ENCODE measurements at places on chromosomes 12 and 14. TPM values are rescaled to one million over a fixed set of nuclear protein-coding genes. Genes with fewer than 3 reads are reported as not detected.

DNA sequence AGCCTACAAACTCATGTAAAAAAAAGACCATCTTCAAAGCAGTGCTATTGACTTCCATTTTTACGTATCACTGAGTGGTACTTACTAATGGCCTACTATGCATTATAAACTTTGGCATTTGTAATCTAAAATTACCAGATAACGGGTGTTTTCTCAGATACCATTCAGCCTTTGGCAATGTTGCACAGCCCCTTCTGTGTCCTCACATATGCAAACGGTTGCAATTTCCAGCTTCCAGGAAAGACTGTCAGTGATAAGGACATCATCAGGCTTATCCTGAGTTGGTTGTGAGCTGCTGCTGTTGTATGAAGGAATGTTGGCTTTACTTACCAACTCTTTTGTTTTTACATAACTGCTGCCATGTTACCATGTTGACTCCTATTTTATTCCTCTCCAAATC, 1.6 kb upstream of the SLC6A13 start:
- DNase-seq: no peak
- H3K4me3 ChIP-seq: no peak overlapping the region
- H3K27me3 ChIP-seq: peaks cover 12% of the 10 kb centered on the region
- H3K27ac ChIP-seq: no peak overlapping the region
- H3K4me1 ChIP-seq: peaks cover 7% of the 10 kb centered on the region

DNA sequence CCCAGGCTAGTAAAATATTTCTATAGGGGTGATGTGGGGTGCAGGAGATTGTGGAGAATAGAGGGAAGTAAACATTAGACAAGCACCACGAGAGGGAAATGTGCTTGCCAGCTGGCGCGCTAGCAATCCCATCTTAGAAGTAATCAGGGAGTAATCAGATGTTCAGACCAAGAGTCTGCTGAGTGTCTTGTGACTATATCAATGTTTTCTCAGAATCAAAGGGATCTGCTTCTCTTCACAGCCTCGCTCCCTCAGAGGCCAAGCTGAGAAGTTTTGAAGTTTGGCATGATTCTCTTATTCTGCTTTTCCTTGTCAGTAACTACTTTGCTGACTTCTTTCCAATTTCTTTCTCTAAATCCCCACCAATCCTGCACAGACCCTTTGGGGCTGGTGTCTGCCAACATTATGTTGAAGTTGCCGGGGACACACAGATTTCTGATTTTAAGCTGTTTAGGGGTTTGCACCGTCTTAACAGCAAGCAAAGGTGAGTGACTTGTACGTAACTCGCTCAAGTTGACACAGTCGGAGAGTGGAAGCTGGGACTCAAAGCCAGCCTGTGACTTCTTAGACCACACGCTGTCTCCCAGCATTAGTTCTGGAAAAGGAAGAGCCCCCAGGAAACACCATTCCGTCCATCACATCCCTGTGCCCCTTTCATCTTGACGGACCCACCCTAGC, 22.0 kb upstream of the TSPAN9 start:
- H3K4me3 ChIP-seq: no peak overlapping the region
- no peak for DNase-seq
- peaks cover 12% of the 10 kb centered on the region for H3K27me3 ChIP-seq
- H3K36me3 ChIP-seq: no peaks in the 10 kb centered on the region

DNA sequence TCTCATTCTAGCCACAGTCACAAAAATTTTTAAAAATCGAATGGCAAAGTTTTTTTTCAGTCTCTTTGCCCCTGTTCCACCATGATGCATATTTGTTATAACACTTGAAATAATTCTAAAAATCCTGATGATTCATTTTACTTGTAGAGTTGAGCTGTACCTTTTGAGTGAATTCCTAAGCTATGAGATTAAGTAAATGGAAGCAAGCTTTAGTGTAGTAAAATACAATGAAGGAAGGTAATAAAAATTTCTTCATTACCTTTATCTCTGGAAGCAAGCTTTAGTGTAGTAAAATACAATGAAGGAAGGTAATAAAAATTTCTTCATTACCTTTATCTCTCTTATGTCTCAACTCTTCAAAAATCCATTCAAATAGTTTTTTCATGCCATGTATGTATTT, 46.1 kb downstream of the TMTC3 start:
- no peaks in the 10 kb centered on the region for H3K27me3 ChIP-seq
- peaks cover 6% of the 10 kb centered on the region for H3K36me3 ChIP-seq
- H3K27ac ChIP-seq: no peak overlapping the region
- H3K4me1 ChIP-seq: no peaks in the 10 kb centered on the region

- no peaks in the 10 kb centered on the region for H3K27me3 ChIP-seq
- DNase-seq: no peak
- H3K4me1 ChIP-seq: no peaks in the 10 kb centered on the region
- H3K36me3 ChIP-seq: no peaks in the 10 kb centered on the region
Observed at GRCh38 chr14:75626863-75627262, 33.8 kb downstream of the ERG28 start.

DNA sequence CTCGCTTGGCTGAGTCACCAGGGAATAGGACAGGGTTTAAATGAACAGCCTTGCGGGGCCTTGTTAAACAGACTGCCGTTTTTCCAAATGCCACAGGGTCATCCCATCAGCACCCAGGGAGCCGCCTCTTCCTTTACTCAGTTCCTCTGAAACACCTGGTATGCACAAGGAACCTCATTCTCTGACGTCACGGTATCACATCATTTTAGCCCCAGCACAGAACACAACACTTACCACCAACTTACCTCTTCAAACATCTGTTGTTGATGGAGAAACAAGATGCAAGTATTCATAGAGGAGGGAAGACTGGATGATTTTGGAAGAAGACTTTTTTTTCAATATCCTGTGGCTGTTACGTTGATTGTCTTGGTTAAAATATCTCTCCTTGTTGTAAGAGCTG, 535.3 kb upstream of the TMEM132C start:
- H3K27me3 ChIP-seq: no peaks in the 10 kb centered on the region
- no peaks in the 10 kb centered on the region for H3K36me3 ChIP-seq
- no peak overlapping the region for H3K27ac ChIP-seq
- no peak for DNase-seq
- H3K4me3 ChIP-seq: no peak overlapping the region

DNA sequence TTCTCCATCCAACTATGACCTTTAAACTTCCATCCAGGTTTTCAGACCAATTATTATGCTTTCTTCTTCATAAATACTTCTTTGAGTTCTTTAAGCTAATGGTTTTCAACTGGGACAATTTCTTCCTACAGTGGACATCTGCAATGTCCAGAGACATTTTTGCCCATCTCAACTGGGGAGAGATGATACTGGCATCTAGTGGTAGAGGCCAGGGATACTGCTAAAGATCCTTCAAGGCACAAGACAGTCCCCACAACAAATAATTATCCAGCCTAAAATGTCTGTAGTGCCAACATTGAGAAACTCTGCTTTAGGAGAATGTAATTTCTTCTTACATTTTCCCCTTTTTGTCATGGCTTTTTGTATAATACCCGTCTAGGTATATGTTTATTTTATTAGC, 10.6 kb downstream of the TRHDE start:
- no peak for DNase-seq
- H3K27me3 ChIP-seq: no peaks in the 10 kb centered on the region
- H3K4me3 ChIP-seq: no peak overlapping the region
- H3K4me1 ChIP-seq: no peaks in the 10 kb centered on the region
- no peak overlapping the region for H3K27ac ChIP-seq

Gene FOXM1
- 73.9 TPM for total RNA-seq

Gene MAPK1IP1L
- 87.1 TPM for total RNA-seq

DNA sequence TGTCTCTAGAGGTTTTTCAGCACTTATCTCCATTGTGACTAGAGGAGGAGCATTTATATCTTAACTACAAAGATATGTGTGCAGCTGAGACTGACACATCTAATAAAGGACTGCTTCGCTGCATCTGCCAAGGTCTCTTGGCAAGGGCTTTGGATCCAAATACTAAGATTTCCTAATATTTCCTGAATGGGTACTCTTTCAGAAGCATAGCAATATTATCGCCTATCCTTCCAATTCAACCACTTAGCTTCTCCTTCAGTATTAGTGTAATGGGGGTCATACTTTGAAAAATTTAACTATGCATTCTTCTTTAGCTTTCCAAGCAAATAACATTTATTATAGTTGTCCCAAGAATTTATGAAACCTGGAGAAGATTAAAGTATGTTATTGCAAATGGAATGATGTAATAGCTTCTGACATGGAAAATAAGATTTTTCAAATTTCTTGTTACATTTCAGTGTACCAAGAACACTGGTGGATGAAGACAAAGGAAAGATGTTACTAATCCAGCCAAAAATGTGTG, 243.0 kb upstream of the PDE3A start:
- H3K27me3 ChIP-seq: no peaks in the 10 kb centered on the region
- no peaks in the 10 kb centered on the region for H3K4me1 ChIP-seq
- H3K27ac ChIP-seq: no peak overlapping the region
- H3K4me3 ChIP-seq: no peak overlapping the region
- H3K36me3 ChIP-seq: no peaks in the 10 kb centered on the region

DNA sequence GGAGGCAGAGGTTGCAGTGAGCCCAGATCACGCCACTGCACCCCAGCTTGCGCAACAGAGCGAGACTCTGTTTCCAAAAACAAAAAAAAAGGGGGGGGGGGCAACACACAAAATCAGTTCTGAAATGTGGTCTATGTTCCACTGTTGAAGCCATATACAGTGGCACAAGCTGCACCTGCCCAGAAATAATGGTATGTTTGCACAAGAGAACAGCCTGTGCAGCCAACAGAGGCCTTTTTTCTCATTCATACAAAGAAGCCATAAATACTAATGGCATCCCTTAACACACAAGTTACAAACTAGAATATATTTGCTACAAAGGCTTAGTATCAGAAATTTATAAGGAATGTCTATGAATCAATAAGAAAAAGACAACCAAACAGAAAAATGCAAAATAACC, 37.1 kb downstream of the ITPR2 start:
- no peaks in the 10 kb centered on the region for H3K27me3 ChIP-seq
- H3K36me3 ChIP-seq: peaks cover 28% of the 10 kb centered on the region
- H3K27ac ChIP-seq: no peak overlapping the region

Gene TAS2R42
- total RNA-seq: not detected

DNA sequence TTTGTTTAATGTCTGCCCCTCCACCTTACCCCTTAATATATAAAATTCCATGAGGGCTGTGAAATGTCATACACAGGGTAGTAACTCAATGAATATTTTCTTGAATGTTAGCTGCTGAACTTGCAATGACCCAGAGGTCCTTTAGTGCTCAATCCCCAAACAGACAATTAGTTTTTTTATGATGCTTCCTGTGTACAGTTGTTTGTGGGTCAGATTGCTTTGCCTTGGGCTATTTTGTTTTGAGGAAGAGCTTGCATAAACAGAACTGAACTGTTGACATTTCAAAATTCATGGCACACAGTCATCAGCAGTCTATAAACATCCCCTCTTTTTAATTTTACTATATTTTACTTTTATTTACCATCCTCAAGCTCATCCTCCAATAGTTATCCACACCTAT, 820.5 kb upstream of the SEL1L start:
- H3K4me3 ChIP-seq: no peak overlapping the region
- H3K27me3 ChIP-seq: no peaks in the 10 kb centered on the region
- no peaks in the 10 kb centered on the region for H3K36me3 ChIP-seq
- no peak for DNase-seq
- H3K27ac ChIP-seq: no peak overlapping the region

Gene C14orf132
- 2.1 TPM for total RNA-seq

Gene LRRC43
- 0.50 TPM for total RNA-seq

GRCh38 chr12:4701395-4702190, 18.6 kb upstream of the GALNT8 start:
- H3K4me1 ChIP-seq: peaks cover 9% of the 10 kb centered on the region
- no peak overlapping the region for H3K4me3 ChIP-seq
- no peak overlapping the region for H3K27ac ChIP-seq
- peaks cover 13% of the 10 kb centered on the region for H3K27me3 ChIP-seq
- no peak for DNase-seq

DNA sequence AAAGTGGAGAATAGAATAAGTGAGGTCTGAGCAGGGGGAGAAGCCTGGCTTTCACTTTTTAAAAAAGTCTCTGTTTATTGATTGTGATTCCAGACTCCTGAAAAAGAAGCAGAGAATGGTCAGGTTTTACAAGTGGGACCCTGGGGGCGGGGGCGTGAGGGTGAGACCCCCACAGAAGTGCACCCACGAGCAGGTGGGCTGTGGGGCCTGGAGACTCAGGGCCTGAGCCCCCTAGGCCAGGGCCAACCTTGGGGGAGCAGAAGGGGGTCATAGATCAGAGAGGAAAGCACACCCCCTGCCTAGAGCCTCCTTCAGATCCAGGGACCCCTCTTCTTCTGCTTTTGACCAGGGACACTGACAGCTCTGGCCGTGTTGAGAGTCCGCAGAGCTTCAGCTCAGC, 180.3 kb downstream of the ADGRD1 start:
- no peaks in the 10 kb centered on the region for H3K36me3 ChIP-seq
- H3K27me3 ChIP-seq: no peaks in the 10 kb centered on the region
- DNase-seq: no peak

- peaks cover 2% of the 10 kb centered on the region for H3K4me1 ChIP-seq
- no peak for DNase-seq
- H3K27ac ChIP-seq: no peak overlapping the region
- no peaks in the 10 kb centered on the region for H3K27me3 ChIP-seq
Observed at GRCh38 chr12:56661560-56661959, 15.8 kb upstream of the ATP5F1B start.

Gene GPRC5D
- total RNA-seq: not detected

DNA sequence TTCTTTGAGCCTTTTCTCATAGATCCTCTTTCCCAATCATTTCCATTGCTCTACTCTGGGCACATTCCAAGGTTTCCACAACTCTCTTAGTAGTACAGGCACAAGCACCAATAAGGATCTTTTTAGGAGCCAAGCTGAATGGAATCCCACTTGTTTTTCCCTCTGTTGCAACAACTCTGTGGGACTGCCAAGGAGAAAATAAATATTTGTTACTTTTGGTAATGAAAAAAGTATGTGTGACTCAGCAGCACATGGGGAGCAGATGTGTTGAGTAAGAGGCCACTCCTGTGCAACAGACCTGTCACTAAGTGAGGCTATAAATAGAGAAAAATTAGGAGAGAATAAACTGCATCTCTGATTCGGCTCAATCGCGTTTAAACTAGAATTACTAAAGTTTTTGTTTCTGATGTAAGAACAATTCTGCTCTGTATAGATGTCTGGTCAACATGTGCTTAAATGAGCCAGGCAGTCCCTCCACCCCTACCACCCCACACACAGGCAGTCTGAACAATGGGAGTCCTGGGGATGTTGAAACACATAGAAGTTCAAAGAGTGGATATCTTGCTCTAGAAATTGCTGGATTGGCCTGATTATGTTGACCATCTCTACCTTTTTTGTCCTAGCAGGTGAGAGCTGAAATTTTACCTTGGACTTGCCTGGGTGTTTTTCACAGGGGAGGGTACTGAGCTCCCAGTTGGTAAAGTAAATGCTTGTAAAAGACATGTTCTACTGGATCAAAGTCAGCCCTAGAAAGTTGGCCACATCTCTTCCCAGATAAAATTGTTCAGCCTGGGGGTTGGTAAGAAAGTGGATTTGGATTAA, 244.3 kb upstream of the NOVA1 start:
- H3K4me3 ChIP-seq: no peak overlapping the region
- no peak for DNase-seq
- H3K27ac ChIP-seq: no peak overlapping the region
